Aorta (tissue), 5 donors: ENCODE measurements at places on chromosomes 3 and 15. TPM values are rescaled to one million over a fixed set of nuclear protein-coding genes. Genes with fewer than 3 reads are reported as not detected.

SLCO3A1 gene
- total RNA-seq = 39.7 TPM

PIK3CB gene
- 29.8 TPM for total RNA-seq

CCR8 gene
- total RNA-seq = not detected

GRCh38 chr15:66409565-66410108, 22.9 kb downstream of the MAP2K1 start:
- peaks cover 8% of the 10 kb centered on the region for H3K4me1 ChIP-seq
- H3K4me3 ChIP-seq = no peak overlapping the region
- no peaks in the 10 kb centered on the region for H3K27me3 ChIP-seq
- no peak for DNase-seq
- H3K36me3 ChIP-seq = no peaks in the 10 kb centered on the region

- no peak overlapping the region for H3K27ac ChIP-seq
- H3K4me1 ChIP-seq = no peaks in the 10 kb centered on the region
- no peaks in the 10 kb centered on the region for H3K36me3 ChIP-seq
- DNase-seq = no peak
- no peak overlapping the region for H3K4me3 ChIP-seq
- no peaks in the 10 kb centered on the region for H3K27me3 ChIP-seq
These were observed 48.9 kb downstream of the GASK1A start for GRCh38 chr3:43028001-43028400.

DNA sequence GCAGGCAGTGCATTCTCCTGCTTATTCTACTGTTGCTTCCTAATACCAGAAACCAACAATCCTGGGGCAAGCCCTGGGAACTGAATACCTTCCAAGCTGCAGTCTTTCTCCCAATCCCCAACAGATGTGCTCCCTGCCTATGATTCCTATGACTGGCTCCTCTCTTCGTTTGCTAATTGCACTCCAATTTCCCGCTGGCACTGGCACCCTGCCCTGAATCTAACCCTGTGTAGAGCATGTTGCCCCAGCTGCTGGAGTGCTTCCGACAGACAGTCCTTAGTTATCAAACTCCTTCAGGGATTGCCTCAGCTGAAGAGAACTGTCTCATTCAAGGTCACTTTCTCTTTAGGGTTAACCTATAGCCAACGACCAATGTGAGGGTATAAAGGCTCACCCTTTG, 214.1 kb downstream of the NECTIN3 start:
- H3K27me3 ChIP-seq = no peaks in the 10 kb centered on the region
- no peak for DNase-seq
- no peaks in the 10 kb centered on the region for H3K36me3 ChIP-seq
- no peaks in the 10 kb centered on the region for H3K4me1 ChIP-seq
- no peak overlapping the region for H3K4me3 ChIP-seq
- H3K27ac ChIP-seq = no peak overlapping the region
